ENCODE measurements at places on chromosomes 2 and 18.

DNA sequence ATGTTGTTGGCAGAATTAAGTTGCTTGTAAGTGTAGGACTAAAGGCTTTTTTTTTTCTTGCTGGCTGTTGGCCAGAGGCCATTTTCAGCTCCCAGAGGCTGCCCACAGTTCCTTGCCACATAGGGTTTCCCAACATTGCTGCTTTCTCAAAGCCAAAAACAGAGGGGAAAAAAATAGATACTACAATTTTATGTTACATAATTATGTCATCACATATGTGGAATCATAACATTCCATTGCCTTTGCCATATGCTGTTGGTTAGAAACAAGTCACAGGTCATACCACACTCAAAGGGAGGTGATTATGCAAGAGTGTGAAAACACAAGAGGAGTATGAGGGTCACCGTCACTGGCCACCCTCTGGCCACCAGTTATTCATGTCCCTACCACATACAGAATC, 154.5 kb downstream of the RTN4 start:
- no peak for DNase-seq

GRCh38 chr2:223594259-223594658, 7.9 kb downstream of the SCG2 start:
- no peak for DNase-seq

DNA sequence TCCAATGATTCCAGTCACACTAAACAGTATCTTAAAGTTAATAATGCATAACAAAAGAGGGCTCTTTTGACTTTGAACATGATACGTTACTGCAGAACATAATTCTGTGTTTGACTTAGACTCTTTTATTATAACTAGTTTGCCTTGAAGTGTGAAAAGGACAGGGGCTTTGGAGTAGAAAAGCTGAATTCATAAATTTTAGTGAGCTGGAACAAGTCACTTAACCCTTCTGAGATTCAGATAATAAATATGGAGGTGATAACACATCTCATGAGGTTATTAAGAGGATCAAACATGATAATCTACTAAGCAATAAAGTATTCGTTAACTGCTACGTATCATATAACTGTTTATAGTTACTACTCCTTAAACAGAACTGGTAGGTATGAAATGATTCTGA, 44.7 kb upstream of the FLACC1 start:
- DNase-seq = no peak

DNA sequence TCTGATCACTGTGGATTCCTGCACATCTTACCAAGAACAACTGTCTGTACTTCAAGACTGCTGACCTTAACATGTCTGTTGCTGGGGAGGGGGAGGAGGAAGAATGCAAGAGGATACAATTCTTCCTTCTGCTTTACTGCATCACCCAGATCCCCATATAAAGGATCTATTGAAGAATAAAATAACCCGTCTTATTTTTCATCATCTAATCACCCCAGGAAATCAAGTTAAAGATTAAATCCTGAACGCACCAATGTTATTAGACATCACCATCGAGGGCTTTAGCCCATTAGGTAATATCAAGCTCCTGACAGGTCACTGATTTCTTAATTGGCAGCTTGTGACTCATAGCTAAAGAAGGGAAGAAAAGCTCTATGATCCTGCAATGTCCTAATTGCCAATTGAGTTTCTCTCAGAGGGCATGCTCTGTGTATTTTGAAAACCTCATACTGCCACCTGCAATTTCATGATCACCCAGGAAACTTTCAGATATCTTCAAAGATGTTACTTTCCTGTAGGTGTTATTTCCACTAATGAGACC, 75.4 kb upstream of the KCNE4 start:
- DNase-seq = no peak

GRCh38 chr18:48122376-48122775, 191.9 kb upstream of the SMAD2 start:
- DNase-seq = no peak

DNA sequence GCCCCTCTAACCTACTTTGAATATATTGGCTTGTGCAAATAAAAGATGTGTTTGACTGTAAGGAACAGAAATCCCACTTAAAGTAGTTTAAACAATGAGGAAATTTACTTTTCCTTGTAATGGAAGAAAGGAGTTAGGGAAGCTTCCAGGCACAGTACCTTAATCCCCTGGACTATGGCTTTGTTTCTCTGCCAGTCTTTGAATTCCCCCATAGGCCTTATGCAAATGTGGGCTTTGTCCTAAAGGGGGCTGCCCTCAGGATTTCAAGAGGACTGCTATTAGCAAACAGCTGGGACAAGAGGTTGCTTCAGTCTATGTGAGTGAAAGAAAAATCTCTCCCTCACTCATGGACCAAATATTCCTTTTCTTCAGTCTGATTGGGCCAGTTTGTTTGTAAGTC, 255.1 kb upstream of the THSD7B start:
- DNase-seq = no peak

- no peak for DNase-seq
Observed at GRCh38 chr2:109444916-109445315, 168.8 kb downstream of the SEPTIN10 start.

- no peak for DNase-seq
Observed at GRCh38 chr2:180258041-180258537, 251.0 kb upstream of the CWC22 start.

DNA sequence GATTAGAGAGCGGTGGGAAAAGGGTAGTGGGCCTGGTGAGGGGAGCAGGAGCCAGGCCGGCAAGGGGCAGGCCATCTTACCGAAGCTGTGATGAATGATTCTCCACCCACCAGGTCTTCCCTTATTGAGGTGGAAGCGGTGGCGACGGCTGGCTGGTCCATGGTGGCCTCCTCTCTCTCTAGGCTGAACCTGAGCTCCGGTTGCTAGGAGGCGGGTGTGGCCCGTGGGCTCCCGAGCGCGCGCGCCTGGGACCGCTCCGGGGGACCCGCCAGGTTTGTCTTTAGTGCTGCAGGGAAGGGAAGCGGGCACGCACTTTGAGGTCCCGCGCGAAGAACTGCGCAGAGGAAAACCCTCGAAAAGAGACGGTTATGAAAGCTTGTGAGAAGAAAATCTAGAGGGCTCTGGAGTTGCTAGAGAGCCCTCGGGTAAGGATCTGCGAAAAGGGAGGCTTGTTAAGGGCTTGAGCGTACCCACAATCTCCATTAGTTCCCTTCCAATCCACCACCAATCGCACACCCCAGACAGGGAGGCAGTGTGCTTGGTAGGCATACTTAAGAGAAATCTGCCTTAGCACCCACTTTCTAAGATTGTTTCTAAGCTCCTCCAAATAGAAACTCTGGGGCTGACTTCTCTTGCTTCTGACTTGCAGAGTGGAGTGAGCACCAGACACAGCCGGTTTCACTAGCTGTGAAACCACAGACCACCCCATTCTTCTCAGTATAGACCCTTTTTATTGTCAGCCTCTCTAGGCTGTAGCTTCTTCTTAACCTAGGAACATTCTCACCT, at the start of gene STPG4:
TSS of gene STPG4 (minus strand) at position 218 of the 786 bp plus-strand sequence. CDS start at position 161, 57 bp downstream.
- no peak for DNase-seq

DNA sequence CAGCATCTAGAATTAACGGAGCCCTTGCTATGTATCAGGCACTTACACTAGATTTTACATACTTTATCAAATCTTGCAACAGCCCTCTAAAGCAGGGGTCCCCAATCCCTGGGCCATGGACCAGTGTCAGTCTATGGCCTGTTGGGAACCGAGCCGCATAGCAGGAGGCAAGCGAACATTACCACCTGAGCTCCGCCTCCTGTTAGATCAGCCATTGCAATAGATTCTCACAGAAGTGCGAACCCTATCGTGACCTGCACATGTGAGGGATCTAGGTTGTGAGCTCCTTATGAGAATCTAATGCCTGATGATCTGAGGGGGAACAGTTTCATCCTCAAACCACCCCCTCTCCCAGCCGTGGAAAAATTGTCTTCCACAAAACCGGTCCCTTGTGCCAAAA, 13.4 kb downstream of the DNAJB2 start:
- no peak for DNase-seq

DNA sequence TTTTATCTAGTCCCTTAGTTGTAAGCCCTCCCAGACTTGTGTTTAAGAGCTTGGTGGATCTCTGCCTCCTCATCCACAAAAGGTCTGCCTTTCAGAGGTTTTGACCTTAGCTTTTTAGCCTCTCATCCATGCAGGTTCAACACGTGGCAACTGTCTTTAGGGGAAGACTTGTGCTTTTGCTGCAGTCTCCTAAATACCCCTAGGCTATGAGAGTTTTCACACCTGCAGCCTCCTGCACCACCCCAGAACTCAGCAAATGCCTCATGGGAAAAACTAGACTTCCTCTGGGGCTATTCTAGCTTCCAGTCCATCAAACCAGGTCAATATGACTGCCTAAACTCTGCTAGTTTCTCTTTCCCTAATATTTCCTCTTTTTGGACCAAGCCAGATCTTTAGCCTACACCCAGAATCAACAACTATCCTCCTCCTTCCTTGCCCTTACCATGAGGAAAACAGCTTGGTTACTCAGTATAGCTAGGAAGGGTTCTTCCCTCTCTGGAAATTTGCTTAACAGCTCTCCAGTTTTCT, 132.3 kb upstream of the RIOK3 start:
- DNase-seq = no peak

GRCh38 chr2:43537137-43537536, 58.7 kb downstream of the THADA start:
- no peak for DNase-seq

DNA sequence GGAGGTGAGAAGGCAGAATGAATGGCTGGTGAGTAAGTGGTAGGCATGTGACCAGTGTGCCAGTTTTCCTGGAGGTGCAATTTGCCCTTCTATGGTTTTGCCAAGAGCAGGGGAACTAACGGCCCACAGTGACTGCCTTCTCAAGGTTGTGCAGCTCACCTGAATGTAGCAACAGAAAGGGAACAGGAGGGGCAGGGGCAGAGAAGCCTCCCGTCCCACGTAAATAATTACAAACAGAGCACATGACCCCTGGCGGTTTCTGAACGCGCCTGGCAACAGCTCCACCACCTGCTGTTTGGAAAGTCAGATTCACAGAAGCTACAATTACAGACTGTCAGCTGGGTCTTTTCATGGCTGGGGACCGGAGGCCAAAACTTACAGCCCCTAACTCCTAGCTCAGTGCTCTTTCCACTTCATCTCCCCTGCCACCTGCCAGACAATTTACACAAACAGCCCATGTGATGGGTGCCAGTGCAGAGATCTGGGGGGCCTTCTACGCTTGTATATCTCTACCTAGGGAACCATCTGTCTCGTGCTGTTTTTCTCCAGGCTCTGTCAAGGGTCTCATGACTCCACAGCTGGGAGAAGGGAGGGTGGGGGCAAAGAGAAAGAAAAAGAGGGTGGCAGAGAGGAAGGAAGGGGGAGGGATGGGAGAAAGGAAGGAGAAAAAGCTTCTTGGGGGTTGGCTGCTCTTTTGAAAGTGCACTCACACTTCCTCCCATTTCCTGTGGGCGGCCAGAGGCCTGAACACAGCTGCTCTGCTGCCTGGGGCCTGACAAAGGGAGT, 69.6 kb downstream of the POLR1A start:
- peak; percentile 87 for DNase-seq

All from pons (tissue), 1 donor.